SW 1271 (cell line): ENCODE measurements at places on chromosomes 2 and 18.

- DNase-seq, result no peak
These were observed 67.8 kb downstream of the VSNL1 start for GRCh38 chr2:17608251-17608650.

DNA sequence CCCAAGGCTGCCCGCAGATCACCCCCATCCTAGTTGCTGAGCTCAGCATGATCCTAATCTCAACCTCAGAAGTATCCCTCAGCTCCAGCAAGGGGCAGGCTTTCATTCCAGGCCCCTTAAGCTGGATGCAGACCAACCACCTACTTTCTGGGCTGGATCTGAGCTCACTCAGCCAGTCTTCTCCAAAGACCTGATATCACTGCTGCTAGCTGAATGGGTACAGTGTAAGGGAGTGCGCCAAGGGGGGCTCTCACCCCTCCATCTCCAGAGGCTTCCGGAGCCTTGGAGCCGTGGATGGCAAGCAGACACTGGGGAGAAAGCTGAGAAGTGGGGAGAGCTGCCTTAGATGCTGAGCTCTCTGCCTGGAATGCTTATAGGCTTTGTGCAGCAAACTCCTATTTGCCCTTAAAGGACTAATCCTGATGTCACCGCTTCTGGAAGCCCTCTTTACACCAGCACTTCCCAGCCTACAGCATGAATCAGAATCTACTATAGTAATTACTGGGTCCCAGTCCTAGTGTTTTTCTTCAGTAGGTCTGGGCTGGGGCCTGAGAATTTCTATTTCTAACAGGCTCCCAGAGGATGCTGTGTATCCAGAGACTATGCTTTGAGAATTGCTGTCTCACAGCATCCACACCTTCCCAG, 31.0 kb downstream of the GYPC start:
- DNase-seq, result no peak

GRCh38 chr2:24353973-24354372, 6.4 kb downstream of the ITSN2 start:
- DNase-seq, result no peak

DNA sequence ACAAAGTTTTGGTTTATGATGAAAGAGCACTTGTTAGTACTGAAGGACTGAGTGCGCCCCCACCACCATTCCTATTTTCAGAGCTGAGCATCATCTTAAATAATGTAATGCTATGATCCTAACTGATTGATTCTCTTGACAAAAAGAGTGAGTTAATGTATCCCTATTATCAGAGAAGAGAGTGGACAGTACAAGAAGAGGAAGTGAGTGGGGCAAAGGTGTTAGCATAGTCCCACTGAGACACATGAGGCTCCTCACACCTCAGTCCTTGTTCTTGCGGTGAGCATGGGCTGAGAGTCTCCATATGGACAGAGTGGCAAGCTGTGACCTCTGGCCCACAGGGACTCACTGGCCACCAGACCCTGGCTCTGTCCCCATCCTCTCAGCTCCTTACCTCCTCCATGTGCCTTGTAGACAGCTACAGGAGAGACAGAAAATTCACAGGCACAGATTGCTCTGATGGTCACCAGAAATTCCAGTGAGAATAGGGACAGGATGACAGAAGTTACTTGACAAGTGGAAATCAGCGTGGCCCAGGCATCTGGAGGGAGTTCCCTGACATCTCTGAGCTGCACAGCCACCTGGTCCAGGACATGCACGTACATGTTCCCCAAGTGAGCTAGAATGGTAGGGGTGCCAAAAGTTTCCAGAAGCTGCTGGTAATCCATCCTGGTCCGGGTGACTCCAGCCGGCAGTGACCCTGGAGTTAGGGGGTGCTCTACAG, 32.6 kb downstream of the NAPG start:
- DNase-seq, result no peak

- DNase-seq, result no peak
These were observed 130.7 kb downstream of the ANKRD44 start for GRCh38 chr2:197179744-197180498.

GRCh38 chr2:63591566-63592175, 2.9 kb downstream of the MDH1 start:
- no peak for DNase-seq

DNA sequence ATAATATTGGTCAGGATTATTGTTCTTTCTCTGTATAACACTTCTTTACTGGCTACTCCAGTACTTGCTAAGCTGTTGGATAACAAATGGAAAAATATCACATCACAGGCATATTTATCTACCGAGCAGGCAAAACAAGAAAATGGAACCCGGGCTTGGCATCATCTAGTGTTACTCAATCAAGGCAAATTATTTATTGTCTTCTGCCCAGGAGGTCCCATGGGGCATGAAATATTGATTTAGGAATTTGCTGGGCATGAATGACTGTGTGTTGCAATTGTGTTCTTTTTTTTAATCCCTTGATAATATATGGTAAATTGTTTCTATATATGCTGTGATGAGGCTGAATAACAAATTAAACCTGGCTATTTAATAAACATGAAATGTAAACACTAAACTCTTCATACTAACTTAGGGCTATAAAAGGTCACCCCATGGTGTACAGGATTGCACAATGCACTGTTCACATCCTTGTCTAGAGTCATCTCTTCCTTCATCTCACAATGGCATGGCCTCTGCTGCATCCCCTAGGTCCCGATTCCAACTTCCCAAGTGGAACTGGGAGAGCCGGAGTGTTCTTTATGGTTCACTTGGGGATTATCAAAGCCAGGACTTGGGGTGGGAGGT, 2.2 kb upstream of the PARD3B start:
- no peak for DNase-seq

GRCh38 chr2:60148716-60149115, 404.7 kb downstream of the BCL11A start:
- no peak for DNase-seq

GRCh38 chr2:101040761-101041160, 38.7 kb downstream of the RPL31 start:
- DNase-seq, result no peak

DNA sequence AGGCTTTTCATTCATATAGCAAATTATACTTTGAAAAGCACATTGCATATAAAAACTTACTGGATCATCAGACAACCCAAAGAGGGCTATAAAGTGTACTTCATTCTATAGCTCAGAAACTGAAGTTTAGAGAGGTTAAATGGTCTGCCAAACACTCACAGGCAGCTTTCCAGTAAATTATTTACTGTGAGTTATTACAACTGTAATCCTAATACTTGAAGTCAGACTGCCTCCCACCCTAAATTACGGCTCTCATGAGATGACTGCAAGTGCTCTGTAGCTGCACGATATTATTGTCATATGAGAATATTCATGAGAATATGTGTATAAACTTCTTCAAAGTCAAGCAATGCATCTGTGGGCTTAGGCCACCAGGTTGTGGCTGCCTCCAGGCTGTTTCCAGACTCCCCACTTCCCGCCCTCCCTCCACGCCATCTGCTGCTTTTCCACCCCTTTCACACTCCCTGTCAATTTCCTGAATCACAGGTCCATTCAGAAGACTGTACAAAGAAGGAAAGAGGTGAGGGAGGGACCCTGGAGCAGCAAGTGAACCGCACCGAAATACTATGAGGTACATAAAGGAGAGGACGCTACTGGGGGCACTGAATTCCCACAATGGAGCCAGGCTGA, 111.1 kb upstream of the SPOPL start:
- DNase-seq, result no peak

DNA sequence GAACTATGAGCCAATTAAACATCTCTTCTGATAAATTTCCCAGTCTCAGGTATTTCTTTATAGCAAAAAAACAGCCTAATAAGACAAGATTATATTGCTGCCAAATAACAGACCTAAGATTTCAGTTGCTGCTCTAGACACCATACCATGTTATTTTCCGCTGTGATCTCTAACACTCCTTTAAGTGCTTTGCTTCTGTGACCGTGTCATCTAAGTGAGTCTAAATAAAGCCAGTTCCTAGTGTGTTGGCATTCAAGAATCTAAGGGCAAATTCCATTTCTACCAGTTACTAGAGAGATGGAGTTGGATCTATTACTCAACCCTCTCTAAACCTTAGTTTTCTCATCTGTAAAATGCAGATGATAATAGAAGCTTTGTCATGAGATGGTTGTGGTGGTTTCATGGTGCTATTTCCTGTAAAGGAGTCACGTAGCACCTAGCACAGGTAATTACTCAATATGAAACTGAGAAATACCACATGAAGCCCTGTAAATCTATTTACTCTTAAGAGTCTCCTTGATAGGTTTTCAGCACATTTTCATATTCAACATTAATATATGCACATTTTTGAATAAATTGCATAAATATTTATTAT, 40.5 kb downstream of the SPHKAP start:
- no peak for DNase-seq
